NCI-H1930 (cell line): ENCODE measurements at places on chromosomes 1 and 21.

DNA sequence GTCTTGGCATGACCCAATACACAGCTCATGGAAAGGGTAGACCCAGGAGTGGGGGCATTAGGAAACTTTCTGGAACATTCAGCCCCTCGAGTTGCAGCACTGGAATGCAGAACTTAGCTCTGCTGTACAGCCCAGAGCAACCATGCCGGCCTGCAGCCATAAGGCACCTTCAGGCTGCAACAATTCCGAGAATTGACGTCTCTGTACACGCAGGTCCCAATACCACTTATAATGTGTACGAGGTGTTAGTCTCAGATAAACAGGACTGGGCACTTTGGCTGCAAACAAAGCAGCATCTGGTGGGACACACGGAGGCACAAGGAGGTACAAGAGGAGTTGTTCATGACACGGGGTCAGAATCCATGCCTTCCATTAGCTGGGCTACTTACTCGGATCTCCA lies 7.9 kb downstream of the CBR1 start:
- DNase-seq: no peak

DNA sequence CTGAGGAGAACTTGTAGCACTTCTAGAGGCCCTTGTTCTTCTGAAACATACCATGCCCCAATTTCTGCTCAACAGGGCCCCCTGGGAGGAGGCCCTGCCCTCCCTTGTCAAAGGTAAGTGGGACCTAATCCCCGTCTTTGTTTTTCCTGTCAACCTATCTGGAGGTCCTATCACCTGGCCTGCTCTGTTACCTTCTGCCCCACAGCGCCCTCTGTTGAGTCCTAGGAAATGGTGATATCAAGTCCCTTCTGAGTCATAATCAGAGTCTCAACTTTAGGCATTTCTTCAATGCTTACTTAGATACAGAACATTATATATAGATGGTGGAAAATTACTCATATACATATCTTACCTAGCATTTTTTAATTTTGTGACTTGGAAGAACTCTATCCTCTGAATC lies 28.2 kb upstream of the FCRL4 start:
- no peak for DNase-seq

DNA sequence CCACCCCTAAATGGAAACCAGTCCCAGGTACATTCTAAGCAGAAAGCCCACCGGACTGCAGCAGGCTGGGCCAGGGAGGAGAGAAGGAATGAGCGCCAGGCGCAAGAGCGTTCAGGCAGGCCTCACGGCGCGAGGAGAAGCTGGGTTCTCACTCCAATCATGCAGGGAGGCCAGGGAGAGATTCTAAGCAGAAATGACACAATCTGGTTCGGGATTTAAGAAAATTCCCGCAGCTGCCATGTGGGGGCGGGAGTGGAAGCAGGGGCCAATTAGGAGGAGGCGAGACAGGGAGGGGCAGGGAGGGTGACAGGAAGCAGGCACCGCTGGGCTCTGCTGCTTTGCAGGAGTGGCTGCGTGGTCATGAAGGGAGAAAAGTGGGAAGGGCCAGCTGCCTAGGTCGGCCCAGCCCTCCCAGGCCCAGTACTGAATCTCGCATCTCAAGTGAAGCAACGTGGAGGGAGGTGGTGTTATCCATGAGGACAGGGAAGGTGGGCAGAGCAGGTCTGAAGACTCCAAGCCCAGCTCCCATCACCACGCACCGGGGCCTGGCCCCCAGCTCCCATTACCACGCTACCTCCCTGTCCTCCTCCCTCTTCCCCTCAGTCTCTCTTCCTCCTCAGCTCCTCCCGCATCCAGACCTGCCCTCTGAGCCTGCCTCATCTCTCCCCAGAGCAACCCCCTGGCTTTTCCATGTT lies 11.8 kb downstream of the NPHP4 start:
- no peak for DNase-seq

- no peak for DNase-seq
These were observed 125.5 kb upstream of the HNRNPU start for GRCh38 chr1:244989813-244990212.

DNA sequence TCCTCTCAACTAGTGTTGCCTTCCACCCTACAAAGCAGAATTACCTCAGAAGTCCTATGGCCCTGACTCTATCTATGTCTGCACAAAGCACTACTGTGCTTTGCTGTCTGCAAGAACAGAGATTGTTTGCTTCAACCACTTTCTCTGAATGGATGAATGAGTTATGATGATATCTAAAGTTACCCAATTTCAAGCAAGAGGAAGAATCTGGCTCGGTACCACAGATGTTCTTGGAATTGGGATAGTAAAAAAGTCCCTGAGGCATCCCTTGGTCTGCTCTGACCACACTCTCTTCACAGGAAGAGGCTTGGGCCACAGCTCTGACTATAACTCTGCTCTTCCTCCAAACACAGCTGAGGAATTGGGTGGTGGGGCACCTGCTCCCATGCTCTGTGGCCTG lies 31.2 kb downstream of the MTARC1 start:
- no peak for DNase-seq

DNA sequence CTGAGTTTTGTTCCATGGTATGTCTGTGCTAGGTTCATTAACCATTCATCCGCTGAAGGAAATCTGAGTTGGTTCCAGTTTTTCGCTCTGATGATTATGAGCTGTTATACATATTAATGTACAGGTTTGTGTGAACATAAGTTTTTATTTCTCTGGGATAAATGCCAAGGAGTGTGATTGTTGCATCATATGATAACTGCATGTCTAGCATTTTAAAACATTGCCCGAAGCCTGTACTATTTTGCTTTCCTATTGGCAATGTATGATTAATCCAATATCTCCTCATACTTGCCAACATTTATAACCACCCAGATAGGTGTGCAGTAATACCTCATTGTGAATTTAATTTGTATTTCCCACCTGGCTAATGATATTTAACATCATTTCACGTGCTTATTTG lies 322.7 kb downstream of the ZNF326 start:
- DNase-seq: no peak

- no peak for DNase-seq
These were observed 77.6 kb downstream of the PLXNA2 start for GRCh38 chr1:208166340-208167138.

- DNase-seq: no peak
These were observed 287.0 kb upstream of the ESRRG start for GRCh38 chr1:217010253-217010652.

- no peak for DNase-seq
These were observed 3.8 kb downstream of the PRDM2 start for GRCh38 chr1:13703558-13704490.

GRCh38 chr1:82491301-82492048 lies 690.7 kb downstream of the ADGRL2 start:
- DNase-seq: no peak

DNA sequence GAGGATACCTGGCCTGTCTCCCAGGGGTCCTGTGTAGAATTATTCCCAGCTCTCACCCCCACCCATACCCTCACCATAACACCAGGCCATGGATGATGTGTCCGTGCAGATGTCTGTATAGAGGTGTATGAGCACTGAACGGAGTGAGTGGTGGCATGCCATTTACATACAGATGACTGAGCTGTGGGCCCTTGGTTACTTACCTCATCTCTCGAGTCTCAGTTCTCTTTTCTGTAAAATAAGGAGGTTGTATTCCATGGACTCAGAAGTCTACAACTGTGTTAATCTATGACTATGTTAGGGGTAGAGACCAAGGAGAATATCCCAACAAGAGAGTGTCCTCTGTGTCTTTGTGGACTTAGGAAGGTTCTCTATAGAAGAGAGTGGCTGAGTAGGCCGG lies 65.6 kb upstream of the CD1D start:
- no peak for DNase-seq

GRCh38 chr1:167661527-167662426 lies 31.7 kb downstream of the RCSD1 start:
- no peak for DNase-seq

- DNase-seq: peak; percentile 87
These were observed 15.3 kb downstream of the SEMA6C start for GRCh38 chr1:151130987-151131586.

DNA sequence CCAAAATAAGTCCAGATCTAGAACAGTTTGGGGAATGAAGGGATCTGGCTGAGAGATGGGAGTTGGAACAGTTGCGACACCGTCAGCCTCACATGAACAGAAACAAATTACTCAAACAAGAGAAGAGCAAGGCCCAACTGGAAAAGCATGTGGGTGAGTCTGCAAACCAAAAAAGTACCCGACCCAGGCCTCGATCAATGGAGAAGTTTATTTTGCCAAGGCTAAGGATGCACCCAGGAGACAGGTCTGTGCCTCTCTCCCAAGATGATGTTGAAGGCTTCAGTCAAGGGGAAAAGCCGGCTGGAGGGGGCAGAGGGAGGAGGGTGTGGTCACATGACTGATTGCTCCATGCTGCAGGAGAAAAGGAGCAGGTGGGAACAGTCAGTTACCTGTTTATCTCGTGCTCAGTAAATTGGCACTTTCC lies 42.3 kb downstream of the KRTAP10-1 start:
- DNase-seq: no peak

DNA sequence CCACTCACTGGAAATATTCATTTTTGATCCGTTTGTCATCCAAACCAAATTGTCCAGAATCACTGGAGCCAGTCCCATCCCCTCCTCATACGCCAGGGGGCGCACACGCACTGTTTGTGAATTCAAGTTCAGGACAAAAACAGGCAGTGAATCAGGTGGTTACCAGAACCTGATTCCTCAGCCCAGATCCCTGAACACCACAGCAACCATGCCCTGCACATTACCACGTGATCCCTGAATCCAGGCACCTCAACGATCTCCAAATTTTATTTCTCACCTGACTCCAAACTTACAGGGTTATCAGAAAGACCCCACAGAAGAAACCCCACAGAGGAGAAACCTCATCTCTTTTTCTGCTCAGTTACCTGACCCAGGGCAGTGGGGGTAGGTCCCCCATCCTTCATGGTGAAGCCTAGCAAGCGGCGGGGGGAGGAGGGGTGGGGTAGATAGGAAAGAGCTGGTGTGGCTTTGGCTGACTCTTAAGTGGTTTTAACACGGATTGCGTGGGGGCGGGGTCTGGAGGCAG lies 1.4 kb upstream of the PTPRF start:
- peak; percentile 66 for DNase-seq

DNA sequence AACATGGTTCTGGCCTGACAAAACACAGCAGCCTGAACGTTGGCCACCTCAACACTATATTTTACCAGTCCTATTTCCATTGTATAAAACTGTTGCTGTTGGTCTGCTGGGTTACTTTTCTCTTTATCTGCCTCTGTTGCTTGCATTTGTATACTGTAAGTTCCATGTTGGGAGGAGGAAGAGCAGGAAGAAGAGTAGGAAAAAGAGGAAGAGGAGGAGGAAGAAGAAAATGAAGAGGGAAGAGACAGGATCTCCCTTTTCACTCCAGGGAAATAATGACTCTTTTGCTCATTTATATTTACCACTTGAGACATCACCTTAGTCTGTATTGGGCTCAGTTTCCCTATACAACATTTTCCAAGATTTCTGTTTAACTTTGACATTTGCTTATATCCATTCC lies 134.2 kb downstream of the PTPRC start:
- DNase-seq: no peak

DNA sequence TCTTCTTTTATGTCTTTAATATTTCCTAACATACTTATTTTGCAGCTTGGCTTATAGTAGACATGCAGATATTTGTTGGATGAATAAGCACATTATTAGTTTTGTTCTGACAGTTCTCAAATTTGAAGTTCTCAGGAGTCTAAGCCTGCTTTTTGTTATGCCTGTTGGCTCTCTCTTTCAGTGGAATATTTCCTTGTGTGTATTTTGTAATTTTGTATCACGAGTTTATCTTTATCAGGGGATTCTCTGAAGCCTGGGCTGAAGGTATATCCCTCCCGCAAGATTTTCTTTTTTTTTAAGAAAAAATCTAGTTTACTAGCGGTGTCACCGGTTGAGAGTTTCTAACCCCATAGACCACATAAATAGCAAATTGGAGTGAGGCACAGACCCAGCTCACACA lies 105.9 kb downstream of the RGL1 start:
- DNase-seq: no peak

DNA sequence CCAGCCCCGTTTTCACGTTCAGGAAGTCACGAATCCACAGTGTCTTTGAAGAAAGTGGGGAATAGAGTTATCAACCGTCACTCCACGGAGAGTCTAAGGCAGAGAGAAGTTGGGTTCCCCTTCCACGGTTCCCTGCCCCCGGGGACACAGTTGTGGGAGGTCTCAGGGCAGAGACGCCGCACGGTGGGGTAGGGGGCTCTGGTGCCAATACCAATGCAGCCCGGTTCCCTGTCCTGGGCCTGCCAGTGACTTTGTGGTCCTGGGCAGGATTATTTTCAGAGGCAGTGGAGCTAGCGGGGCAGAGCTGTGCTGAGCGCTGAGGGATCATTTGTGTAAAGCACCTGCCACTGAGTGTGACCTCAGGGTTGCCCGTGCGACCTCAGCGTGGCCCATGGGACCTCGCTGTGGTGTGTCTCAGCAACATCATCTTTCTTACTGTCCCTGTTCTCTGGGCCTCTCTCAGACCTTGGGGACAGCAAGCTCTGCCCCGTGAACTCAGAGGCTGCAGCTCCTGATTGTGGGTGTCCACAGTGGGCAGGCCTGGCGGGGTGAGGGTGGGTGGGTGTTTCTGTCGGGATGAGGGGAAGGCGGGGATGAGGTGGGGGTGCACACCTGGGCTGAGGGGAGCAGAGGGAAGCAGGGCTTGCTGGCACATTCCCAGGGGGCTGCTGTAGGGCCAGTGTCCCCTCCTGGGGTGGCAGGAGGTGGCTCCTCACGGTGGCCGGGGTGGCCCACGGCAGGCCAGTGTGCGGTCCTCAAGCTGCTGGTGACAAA lies 65.2 kb downstream of the AGPAT3 start:
- no peak for DNase-seq

GRCh38 chr1:13461977-13462376 lies 51.7 kb downstream of the PRAMEF20 start:
- DNase-seq: no peak

- DNase-seq: no peak
These were observed 85.3 kb upstream of the GPR88 start for GRCh38 chr1:100452641-100453040.

GRCh38 chr1:184461321-184461720 lies 74.5 kb downstream of the C1orf21 start:
- no peak for DNase-seq

GRCh38 chr1:183077097-183077496 lies 53.9 kb downstream of the LAMC1 start:
- no peak for DNase-seq

DNA sequence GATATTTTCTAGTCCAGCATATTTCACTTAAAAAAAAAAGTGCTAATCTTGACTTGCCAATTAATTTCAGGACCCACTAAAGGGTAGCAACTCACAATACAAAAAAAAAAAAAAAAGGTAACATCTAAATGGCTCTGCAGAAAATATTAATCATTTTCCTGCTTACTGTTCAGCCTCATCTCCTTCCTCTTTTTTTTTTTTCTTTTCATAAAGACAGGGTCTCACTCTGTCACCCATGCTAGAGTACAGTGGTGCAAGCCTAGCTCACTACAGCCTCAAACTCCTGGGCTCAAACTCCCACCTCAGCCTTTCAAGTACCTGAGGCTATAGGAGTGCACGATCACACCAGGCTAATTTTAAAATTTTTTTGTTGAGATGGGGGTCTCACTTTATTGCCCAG lies 30.4 kb downstream of the TTC13 start:
- no peak for DNase-seq

- no peak for DNase-seq
These were observed 12.4 kb downstream of the RUNX1 start for GRCh38 chr21:35036465-35037383.
